Left ventricle myocardium superior (tissue), 1 donor: ENCODE measurements at places on chromosomes 13 and 19. TPM values are rescaled to one million over a fixed set of nuclear protein-coding genes. Genes with fewer than 3 reads are reported as not detected.
A peak's percentile ranks its signal among the peaks of the same experiment; 100 is the strongest.

The CEACAM4 gene
- 0.52 TPM for total RNA-seq

The SIGLEC5 gene
- 0.84 TPM for total RNA-seq

- DNase-seq = peak; percentile 89
Observed at GRCh38 chr19:4534836-4535658, at the start of gene PLIN5. PLIN5 (minus strand) TSS chr19:4535224; CDS start chr19:4534074, 1,150 bp downstream.

DNA sequence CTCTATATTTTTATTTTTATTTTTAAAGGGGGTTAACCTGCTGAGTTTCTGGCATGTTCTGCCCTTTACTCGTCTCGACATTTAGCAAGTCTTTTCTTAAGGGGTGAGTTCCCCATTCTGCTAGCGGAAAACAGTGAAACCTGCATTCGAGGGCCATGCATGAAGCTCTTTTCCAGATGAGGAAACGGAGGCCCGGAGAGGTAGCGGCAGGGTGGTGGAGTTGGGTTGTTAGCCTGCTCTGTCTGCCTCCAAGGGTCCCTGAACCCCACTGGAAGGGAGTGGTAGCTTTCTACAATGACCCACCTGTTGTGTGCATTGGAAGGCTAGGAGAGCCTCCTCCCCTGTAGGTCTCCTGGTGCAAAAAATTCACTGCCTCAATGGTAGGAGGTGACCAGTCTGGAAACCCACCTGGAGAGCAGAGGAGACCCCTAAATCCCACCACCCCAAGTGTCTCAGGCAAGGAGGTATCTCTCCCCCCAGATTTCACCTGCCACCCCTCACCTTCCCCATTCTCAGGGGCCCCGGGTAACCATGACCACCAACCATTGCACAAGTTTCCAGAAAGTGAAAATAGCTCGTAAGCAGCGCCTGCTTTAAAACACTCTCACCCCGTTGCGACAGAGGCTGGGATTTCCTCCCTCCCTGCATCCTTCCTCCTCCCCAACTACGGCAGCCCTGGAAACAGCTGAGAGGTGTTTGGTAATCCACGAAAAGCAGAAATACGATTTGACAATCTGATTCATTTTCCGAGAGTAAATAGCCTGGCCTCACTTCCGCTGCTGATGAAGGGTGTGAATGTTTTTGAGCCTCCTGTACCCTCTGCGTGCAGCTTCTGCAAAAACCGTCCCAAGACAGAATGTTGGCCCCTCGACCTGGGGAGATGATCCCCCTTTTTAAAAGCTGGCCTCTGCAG is 3.5 kb downstream of the KLF2 start:
- DNase-seq = peak; percentile 73

DNA sequence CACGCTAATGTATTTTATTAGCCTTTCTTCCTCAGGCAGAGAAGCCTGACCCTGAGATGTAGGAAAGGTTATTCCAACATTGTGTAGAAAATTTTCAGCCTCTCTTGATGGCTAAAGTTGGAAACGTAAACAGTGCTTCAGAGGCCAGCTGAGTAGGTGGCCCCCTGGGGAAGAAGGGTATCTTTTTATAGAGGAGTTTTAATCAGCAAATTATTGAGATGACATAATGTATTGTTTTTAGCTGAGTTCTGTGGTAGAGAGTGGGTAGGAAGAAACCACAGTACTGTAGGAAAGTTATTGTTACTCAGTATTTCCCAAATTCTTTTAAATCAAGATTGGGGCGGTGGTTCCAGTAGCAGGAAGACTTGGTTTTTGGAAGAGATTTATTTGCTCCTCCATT is 268.8 kb downstream of the DLEU7 start:
- DNase-seq = no peak

The PLIN5 gene
- 44.2 TPM for total RNA-seq

DNA sequence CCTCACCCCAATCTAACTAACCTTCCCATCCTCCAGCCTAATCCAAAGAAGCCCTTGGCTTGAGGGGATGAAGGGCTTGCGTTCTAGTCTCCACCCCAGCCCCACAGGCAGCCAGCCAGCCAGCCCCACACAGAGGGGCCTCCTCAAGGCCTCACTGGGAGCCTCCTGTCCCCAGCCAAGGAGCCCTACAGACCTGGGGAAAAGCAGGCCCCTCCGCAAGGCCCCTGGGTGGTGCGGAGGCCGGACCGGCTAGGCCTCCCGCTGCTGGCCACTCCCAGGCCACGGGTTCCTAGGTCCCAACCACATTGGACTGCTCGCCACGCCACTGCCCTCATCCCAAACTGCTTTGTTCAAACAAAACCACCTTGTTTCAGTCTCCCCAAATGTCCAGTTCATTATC is 78.0 kb downstream of the ZIC5 start:
- DNase-seq = no peak

The IGFL3 gene
- not detected for total RNA-seq

DNA sequence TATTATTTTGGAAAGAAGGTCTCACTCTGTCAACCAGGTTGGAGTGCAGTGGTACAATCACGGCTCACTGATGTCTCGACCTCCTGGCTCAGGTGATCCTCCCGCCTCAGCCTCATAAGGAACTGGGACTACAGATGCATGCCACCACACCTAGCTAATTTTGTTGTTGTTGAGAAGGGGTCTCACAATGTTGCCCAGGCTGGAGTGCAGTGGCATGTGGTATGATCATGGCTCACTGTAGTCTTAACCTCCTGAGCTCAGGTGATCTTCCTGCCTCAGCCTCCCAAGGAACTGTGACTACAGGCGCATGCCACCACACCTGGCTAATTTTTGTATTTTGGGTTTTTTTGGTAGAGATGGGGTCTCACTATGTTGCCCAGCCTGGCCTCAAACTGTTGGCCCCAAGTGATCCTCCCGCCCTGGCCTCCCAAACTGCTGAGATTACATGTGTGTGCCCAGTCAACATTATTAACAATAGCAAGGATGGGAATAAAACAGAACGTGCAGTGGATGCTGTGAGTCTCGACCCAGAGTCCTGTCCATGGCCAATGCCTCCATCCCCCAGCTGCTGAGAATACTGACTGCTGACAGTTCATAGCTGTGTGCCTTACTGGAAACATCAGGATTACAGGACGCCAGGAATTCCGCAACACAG is 5.4 kb upstream of the MBD3L3 start:
- DNase-seq = no peak

- no peak for DNase-seq
Observed at GRCh38 chr13:55155046-55155445, 1985.7 kb upstream of the PRR20A start.

- no peak for DNase-seq
Observed at GRCh38 chr13:46343279-46343994, 43.6 kb downstream of the RUBCNL start.

GRCh38 chr19:12668932-12669269 is 2.3 kb downstream of the WDR83 start:
- DNase-seq = peak; percentile 65

The FUT1 gene
- 1.6 TPM for total RNA-seq
